ENCODE measurements at places on chromosomes 3 and 15.

DNA sequence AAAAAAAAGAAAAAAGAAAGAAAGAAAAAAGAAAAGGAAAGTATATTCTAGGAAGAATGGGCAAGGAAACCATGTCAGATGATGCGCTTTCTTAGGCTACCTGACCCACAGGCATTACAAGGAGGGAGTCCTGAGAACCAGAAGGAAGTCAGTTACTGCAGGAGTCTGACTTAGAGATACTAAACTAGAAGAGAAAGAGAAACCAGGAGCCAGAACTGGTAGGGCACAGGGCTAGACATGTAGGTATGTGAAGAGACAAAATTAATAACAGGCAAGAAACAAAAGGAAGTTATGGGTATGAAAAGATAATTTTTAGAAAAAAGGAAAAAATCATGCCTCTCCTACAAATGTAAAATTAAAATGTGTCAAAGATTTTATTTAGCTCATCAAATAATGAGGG is 63.3 kb upstream of the LRRN1 start:
- DNase-seq, result no peak

DNA sequence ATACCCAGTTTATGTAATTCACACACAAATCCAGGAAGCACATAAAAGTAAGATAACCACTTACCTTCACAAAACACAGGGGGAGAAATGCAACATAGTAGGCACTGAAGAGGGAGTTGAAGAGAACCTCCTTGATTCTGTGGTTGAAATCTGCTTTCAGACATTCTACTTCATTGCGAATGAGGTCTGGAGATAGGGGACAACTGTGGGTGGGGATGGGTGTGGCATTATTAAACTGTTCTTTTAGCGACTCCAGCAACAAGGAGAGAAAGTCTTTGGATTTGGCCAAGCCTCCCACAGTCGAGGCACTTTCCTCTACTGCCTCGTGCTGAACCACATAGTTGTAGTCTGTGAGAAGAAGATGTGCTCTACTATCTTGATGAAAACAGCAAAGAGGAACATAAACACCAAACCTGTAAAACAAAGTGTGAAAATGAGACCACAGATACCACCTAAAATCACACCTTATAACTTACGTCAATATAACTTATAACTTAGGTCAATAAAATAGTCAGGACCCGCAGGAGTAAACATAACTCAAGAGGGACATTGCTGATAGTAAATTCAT is 25.6 kb downstream of the TMEM39A start:
- DNase-seq, result no peak

GRCh38 chr3:53223025-53223424 is 32.8 kb downstream of the TKT start:
- DNase-seq, result no peak

DNA sequence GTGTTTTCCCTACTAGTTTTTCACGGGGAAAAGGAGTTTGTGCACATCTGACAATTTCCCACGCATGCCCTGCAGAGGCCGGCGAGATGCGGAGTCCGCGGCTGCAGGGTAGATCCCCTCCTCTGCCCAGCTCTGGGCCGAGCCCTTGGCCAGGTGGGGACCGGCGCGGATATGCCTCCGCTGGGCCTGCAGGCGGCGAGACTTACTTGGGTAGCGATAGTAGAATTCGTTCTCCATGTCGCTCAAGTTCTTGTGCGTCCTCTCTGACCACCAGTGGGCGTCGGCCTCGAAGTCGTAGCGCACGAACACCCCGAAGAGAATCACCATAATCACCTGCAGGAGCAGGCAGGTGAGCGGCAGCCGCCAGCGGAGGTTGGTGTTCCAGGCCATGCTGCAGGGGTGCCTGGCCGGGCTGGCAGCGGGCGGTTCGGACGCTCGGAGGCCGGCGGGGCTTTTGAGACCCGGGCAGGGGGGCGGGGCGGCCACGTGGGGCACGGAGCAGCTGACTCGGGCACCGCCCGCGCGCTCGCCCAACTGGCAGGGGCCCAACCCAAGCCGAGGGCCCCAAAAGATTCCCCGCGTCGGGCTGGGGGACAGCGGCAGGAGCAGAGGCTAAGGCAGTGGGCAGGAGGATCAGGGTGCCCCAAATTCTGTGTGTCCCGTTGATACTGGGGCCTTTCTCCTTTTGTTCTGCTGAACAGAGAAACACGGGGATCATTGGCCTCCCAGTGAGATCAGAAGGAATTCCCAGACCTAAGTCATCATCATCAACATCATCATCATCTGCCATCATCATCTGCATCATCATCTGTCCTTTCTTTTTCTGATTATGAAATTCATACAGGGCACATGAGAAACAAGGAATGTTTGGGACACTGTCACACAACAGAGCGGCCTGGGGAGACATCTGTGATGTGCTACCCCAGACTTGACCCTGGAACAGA is at the start of gene RHCG:
RHCG (minus strand) TSS at position 429 of the 944 bp plus-strand sequence; CDS start at position 390, 39 bp downstream.
- DNase-seq, result no peak

GRCh38 chr3:156581033-156581432 is 26.1 kb upstream of the SSR3 start:
- no peak for DNase-seq

DNA sequence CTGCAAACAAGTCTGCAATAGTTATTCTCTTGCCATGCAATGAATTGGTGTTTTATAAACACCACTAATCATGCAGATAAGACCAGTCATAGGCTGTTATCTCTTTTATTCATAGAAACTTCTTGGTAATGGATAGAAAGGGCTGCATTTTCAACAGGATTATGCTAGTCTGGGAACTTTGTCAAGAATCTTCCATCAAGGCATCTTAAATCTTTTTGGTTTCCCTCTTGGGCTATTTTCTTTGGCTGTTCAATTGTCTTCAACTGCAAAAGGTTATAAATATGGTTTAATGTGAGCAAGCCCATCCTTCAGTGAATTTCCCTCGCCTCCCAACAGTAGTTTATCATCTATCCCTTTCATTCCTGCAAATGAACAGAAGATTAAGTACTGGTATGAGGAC is 59.0 kb upstream of the MINAR1 start:
- DNase-seq, result no peak

GRCh38 chr3:171827836-171828458 is 15.2 kb upstream of the TMEM212 start:
- DNase-seq, result no peak

DNA sequence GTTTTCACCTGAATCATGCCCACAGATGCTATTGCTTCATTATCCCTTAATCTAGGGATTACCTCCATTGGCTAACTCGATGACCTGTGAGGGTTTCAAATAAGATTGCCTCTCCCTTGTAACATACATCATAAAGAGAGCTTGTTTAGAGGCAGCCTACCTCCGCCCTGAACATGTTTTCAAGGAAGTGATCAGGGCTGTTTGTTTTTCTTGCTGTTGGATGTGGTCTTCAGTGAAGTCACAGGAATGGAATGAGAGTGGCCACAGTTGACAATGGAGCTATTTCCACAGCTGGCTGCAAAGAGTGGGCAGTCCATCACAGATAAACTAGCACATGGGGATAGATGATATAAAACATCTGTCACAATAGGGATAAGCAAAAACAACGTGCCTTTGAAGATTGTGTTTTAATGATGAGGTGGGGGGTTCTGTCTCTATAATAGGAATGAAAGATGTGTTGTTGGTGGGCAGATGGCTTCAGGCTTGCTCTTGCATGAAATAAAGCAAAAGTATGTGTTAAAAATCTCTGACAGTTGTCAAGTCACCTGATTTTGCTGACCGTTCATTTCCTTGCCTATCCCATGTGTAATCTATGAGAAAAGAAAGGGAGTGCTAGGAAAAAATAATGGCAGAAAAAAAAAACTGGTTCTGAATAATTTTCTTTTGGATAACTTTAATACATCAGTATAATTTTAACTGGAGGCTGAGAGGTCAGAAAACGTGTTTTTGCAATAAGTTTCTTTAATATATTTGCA is 642.3 kb downstream of the RBMS3 start:
- DNase-seq, result no peak

DNA sequence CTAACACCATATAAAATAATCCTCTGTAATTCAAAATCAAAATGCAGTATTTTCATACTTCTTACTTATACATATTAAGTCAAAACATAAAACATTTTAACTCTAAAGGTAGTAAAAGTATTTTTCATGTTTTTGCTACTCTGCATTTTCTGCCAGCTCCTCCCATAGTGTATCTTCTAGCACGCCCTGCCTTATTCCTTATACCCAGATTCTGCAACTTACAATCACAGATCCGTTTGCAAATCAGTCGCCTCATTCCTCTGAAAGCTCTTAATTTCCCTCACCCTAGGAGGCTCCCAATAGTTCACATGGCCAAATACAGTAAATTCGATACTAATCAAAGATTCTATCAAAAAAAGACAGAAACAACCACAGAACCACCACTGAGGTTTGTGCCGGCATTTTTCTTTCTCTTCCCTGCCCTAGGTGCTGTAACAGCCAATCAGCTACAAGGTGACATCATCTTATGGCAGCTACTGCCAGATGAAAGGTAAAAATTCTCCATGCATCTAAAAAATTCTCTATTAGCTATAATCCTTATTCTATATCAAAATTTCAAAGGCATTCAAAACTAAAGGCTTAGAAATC is 72.9 kb downstream of the CLASP2 start:
- DNase-seq, result no peak

DNA sequence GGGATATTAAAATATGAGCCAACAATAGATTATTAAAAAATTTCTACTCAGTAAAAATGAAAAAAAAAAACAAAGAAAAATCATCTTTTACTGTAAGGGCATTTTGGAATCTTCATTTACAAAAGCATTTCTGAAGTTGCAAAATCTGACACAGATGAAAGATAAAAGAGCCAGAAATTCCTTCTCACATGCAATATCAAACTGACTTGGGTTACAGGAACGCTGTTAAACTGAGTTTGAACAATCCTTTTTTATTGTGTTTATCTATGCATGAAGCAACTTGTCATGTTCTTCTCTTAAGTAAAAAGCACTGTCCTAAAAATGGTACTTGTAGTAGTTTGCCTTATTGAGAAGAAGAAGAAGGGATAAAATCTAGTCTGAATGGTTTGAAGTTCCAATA is 468.5 kb upstream of the KCNMB2 start:
- no peak for DNase-seq

GRCh38 chr15:97791824-97792792 is 168.4 kb upstream of the ARRDC4 start:
- no peak for DNase-seq

GRCh38 chr3:47517937-47518336 is 4.4 kb upstream of the ELP6 start:
- no peak for DNase-seq

DNA sequence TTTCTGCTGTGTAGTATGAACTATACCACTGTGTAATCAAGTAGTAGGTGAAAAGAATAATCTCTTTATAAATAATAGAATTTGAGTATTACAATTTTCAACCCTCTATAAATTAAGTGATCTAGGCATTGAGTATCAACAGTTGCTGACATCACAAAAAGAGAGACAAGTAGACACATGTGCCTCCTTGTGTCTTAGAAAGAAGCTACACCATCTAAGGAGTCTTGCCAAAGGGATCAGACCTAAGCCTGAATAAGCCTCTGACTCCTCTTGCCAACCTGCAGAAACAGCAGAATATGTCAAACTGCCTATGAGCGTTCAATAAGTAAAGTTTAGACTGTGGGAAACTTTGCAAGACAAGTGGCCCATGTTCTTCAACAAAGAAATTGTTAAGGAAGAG is 5.8 kb upstream of the MTMR10 start:
- no peak for DNase-seq

- no peak for DNase-seq
These were observed 1.0 kb downstream of the NGRN start for GRCh38 chr15:90266485-90266884.

DNA sequence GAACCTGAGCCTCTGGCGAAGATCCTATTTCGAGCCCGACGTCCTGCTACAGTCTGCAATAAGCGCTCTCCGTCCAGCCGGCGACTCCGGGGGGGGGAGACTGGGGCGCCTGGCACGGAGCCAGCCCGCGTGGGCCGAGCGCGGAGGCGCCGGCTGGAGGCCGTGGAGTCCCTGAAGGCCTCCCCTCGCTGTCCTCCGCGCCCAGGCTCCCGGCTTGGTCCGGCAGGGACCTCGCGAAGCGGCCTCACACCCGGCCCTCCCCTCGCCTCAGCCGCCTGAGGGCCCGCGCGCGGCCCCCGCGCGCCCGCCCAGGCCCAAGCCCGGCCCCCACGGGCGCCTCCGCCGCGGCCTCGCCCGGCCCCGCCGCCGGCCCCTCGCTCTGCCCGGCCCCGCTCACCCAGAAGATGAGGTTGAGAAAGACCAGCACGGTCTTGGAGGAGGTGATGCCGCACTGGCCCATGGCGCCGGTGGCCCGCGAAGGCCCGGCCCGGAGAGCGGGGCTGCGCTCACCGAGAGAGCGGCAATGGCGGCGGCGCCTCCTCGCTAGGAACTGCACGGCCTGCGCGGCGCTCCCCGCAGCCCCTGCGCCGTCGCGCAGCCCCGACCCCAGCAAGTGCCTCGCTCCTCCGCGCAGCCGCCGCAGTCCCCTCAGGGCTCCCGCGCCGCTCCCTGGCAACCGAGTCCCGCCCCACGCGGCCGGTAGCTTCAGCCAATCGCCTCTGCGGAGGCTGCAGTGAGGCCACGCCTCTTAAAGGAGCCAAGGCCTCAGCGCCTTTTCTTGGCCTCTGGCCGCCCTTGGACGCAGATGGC is at the start of gene TSPAN3:
TSPAN3 (minus strand) TSS at position 615 of the 810 bp plus-strand sequence; CDS start at position 460, 155 bp downstream.
- DNase-seq, result peak; percentile 82

DNA sequence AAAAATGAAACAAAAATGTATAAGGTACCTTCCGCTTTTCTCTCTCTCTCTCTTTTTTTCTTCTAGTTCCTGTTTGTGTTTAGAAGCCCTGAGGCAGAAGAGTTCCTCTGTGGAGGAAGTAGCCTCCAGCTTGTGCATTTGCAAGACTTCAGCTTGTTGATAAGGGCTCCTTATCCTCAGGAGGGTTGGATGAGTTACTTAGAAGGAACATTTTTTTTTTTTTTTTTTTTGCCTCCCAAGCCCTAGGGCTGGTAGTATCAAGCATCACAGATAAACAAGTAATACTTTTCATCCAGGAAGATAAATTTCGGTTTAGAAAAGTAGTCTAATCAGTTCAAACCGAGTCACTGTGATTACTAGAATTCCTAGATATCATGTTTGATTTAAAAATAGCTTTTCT is 91.0 kb upstream of the CBLB start:
- no peak for DNase-seq

DNA sequence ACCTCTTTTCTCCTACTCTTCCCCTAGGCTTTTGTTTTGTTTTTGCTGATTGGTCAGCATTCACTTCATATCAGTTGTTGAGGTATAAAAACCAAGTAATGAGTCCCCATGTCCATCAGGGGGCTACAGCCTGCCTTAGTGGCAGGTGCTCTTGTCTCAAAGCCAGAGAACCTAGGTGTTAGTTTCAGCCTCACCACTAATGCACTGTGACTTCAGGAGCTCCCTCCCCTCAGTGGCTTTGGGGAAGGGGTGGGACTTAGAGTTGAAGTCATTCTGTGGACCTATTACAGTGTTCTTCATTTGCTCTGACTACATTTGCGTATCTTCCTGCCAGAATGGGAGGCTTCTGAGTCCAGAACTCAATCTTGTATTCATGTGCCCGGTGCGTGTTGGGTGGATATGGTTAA is 41.6 kb downstream of the NR2C2 start:
- DNase-seq, result no peak

GRCh38 chr15:62564886-62565633 is 400.0 kb upstream of the C2CD4B start:
- DNase-seq, result peak; percentile 24

- DNase-seq, result no peak
These were observed 5.1 kb upstream of the BAHD1 start for GRCh38 chr15:40435710-40436089.
